H9 (cell line): ENCODE measurements at places on chromosomes 2 and 18. TPM values are rescaled to one million over a fixed set of nuclear protein-coding genes. Genes with fewer than 3 reads are reported as not detected.

DNA sequence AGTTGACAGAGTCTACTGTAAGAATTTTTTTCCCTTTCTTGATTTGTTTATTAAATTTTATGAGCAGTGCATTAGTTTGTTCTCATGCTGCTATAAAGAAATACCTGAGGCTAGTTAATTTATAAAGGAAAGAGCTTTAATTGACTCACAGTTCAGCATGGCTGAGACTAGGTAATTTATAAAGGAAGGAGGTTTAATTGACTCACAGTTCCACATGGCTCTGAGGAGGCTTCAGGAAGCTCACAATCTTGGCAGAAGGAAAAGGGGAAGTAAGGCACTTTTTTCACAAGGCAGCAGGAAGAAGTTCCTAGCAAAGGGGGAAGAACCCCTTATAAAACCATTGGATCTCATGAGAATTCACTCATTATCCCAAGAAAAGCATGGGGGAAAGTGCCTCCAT, 191.4 kb upstream of the VRK2 start:
- DNase-seq = no peak
- H3K36me3 ChIP-seq = no peaks in the 10 kb centered on the region
- no peaks in the 10 kb centered on the region for H3K27me3 ChIP-seq
- no peaks in the 10 kb centered on the region for H3K4me1 ChIP-seq
- H3K4me3 ChIP-seq = no peak overlapping the region

DNA sequence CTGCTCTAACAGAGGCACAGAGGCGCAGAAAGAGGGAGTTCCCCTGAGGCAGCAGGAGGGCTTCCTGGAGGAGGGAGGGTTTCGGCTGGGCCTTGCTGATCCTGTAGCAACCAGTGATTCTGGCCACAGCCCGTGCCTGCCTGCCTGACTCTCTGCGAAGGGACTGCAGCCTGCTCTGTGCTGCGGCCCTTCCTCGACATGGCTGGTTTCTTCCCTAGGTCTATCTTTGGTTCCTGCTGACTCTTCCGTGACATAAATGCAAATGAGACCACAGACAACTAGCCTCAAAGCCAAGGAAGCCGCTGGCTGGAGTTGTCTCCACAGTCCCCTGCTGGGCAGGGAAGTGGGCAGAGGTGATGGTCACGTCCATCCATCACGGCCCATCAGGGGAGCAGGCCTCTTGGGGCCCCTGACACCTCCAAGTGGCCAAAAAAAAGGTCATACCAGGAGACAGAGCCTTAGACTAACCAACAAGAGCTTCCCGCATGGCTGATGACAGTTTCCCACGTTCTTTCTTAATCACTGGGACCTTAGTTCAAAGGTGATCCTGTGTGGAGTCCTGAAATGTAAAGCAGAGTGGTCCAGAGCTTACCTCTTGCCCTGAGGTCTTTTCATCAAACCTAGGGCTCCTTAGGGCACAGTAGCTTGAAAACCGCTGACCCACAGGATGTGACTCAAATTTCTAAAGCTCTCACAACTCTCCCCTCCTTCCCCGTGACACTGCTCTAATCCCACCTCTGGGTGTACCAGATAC, 55.3 kb downstream of the HS1BP3 start:
- no peaks in the 10 kb centered on the region for H3K36me3 ChIP-seq
- no peak overlapping the region for H3K27ac ChIP-seq
- DNase-seq = no peak
- H3K27me3 ChIP-seq = no peaks in the 10 kb centered on the region
- no peak overlapping the region for H3K4me3 ChIP-seq

DNA sequence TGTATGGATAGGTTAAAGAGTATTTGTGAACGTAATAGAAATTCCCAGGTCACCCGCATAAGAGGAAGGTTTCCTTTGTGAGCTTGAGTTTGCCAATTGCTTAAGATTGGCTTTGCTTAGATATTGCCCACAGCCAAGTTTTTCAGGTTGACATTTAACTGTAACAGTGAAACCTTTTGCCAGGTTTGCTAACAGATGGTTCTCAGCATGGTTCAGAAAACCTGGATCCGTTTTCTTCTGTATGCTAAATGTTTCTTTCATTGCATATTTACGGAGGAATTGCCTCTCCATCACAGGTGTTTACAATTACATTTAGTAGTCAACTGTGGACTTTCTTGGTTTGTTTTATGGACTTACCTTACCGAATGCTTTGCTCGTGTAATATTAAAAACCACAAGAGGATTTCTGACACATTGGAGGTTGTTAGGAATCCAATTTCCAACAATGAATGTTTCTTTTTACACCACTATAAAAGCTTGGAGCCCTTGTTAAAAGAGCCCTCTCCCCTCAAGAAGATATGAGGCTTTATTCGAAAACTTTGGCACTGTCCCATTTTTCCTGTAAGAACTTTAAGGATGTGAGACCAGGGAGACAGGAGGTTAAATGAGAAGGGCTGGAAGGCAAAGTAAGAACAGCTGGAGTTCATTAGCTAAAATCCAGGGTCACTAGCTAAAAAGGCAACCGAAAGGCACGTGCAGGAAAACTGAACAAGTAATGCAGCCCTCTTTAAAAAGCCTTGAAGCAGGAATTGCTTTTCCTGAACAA, 7.8 kb downstream of the CDK15 start:
- H3K36me3 ChIP-seq = peaks cover 10% of the 10 kb centered on the region
- no peaks in the 10 kb centered on the region for H3K4me1 ChIP-seq
- no peak overlapping the region for H3K27ac ChIP-seq
- H3K27me3 ChIP-seq = no peaks in the 10 kb centered on the region
- DNase-seq = no peak
- H3K4me3 ChIP-seq = no peak overlapping the region

GRCh38 chr2:170371231-170371998, 193.5 kb downstream of the MYO3B start:
- H3K4me3 ChIP-seq = no peak overlapping the region
- no peak for DNase-seq
- H3K36me3 ChIP-seq = no peaks in the 10 kb centered on the region
- H3K4me1 ChIP-seq = peaks cover 8% of the 10 kb centered on the region; the same call in 1 of the 2 replicates

DNA sequence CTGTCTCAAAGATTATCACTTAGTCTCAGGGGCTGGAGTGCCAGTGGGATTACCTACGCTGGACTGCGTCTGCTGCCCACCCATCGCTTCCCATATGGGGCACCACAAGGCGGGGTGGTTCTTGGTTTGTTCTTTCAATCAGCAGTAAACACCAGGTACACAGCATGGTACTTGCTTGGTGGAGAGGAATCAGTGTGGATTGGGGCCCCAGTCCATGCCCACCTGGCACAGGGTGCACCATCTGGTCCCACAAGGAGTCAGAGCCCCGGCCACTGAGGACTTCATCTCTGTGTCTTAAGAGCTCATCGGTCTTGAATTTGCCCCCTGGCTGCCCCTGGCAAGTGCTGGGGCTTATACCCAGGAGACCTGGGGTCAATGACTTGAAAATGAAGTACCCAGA, 96.2 kb downstream of the GLI2 start:
- H3K4me1 ChIP-seq = peaks cover 5% of the 10 kb centered on the region; the same call in 1 of the 2 replicates
- DNase-seq = no peak
- H3K36me3 ChIP-seq = peaks cover 15% of the 10 kb centered on the region
- no peaks in the 10 kb centered on the region for H3K27me3 ChIP-seq

DNA sequence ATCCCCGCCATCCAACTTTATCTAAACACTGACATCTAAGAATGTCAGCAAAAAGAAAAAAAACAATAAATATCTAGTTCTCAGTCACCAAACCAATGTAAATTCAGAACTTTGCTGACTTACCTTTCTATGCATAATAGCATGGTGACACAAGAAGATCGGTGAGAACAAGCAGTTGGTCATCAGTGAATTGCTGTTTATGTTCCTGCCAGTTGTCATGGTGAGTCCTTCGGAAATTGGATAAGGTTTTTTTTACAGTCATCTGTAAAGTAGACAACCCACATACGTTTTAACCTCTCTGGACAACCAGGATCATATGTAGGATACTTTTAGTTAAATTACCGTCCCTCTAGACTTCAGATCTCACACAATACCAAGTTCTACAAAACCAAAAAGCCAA, 6.2 kb upstream of the GPR75 start:
- no peak overlapping the region for H3K4me3 ChIP-seq
- DNase-seq = no peak
- no peaks in the 10 kb centered on the region for H3K4me1 ChIP-seq

DNA sequence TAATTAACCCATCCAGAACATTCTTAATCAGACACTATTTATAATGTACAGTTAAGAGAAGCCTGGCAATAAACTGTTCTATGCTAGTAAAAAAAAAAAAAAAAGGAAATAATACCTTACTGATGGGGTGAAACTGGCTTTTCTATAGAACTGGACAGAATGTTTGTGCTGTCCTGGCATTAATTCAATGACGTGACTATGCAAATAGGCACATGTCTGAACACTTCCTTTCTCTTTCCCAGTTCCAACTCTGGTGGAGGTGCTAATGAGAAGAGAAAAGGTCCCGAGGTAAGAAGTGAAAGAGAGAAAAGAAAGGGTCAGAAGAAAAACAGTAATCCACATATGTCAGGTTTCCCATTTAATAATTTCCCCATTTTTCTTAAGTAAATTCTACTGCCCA, 508.4 kb downstream of the ZEB2 start:
- no peak overlapping the region for H3K4me3 ChIP-seq
- no peak overlapping the region for H3K27ac ChIP-seq
- no peaks in the 10 kb centered on the region for H3K4me1 ChIP-seq
- no peak for DNase-seq

DNA sequence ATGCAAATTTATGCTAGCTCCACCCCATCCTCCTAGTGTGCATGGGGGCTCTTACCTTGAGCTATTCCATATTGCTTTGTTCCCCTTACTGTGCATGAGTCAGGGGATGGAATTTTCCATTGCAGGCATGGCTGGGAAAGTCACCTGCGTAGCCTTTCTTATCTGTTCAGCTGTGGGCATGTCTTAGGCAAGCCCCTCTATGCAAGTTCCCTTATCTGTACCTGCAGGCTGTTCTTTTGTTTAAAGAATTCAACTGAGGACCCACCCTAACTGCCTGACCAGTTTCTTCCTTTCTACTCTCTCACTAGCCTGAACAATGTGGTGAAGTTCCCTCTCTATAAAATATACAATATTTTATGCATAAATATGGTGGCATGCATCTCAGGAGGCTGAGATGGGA, 54.2 kb upstream of the CDCA7 start:
- DNase-seq = no peak
- H3K36me3 ChIP-seq = peaks cover 78% of the 10 kb centered on the region
- H3K4me3 ChIP-seq = no peak overlapping the region
- peaks cover 7% of the 10 kb centered on the region; the same call in 1 of the 2 replicates for H3K4me1 ChIP-seq
- no peak overlapping the region for H3K27ac ChIP-seq

GRCh38 chr2:80363330-80363729, 58.8 kb upstream of the LRRTM1 start:
- no peak overlapping the region for H3K4me3 ChIP-seq
- no peak overlapping the region for H3K27ac ChIP-seq
- DNase-seq = no peak

DNA sequence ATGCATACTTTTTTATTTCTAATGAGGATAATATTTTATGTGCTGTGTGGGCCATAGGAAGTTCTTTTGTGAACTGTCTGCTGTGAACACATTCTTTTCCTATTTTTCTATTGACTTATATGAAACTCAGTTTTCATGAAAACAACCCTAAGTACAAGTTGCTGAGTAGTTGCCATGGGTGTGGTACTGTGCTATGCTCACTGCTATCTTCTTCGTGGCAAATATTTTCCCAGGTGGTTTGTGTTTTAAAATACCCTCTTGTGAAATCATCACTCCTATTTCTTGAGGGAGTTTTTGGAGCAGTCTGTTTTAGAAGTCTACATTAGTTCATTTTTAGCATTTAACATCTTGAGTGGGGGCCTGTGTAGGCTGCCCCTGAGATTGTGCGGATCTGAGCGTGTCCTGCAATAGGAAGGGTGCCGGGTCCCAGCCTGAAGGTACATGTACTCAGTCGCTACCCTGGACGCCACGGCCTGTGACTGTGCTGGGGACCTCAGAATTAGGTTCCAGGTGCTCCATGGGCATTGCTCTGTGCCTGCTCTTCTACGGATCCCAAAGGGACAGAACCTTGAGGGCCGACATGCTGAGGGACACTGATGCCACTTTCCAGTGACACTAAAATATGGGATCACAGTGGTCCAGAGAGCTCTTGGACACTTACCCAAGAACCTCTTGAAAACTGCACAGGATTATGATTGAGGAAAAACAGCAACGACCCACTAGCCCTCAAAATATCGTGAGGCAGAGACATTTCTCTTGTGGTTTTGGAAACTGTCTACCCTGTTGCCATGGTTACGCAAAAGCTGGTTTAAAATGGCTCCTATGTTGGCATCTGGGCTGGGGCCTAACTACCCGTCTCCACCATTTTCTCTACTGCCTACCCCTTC, 480.4 kb downstream of the TGIF1 start:
- peaks cover 4% of the 10 kb centered on the region; the same call in 1 of the 2 replicates for H3K4me1 ChIP-seq
- no peak overlapping the region for H3K4me3 ChIP-seq
- no peaks in the 10 kb centered on the region for H3K36me3 ChIP-seq
- H3K27ac ChIP-seq = no peak overlapping the region
- H3K27me3 ChIP-seq = no peaks in the 10 kb centered on the region

DNA sequence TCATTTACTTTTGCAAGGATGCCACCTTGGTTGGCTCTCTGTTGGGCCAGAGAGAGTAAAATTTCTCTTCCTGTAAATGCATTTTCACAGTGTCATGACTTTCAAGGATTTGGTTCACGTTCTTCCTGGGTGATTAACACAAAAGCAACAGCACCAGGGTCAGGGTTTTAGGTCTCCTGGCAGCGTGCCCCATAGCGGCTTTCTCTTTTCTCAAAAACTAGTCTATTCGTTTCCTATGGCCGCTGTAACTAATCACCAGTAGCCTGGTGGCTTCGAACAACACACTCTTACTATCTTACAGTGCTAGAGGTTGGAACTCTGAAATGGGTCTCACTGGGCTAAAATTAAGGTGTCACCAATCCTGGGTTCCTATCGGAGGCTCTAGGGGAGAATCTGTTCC, 56.3 kb upstream of the ACMSD start:
- no peak overlapping the region for H3K4me3 ChIP-seq
- H3K27ac ChIP-seq = no peak overlapping the region
- H3K4me1 ChIP-seq = no peaks in the 10 kb centered on the region

DNA sequence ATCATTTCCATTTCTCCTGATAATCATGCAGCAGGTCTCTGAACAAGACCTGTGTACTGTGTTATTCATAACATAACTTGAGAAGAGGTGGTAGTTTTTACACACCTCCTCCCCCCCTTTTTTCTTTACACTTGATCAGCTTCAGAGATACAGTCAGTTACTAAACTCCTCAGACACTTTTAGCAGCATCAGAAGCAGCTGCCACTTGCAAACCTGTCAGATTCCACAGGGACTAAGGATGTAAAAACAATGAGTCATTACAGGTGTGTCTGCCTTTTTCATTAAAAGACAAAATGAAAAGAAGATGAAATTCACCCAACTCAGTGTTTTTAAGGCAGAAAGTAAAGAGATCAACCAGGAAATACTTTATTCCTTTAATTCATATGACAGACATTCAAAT, 254.0 kb downstream of the NRXN1 start:
- H3K27ac ChIP-seq = no peak overlapping the region
- DNase-seq = no peak
- H3K4me3 ChIP-seq = no peak overlapping the region

- H3K27ac ChIP-seq = no peak within 1 kb of the TSS
- H3K27me3 ChIP-seq = no peaks in the 10 kb centered on the region
- peak within 1 kb of the TSS; percentile 15; the same call in 1 of the 2 replicates for H3K4me3 ChIP-seq
- no peaks in the 10 kb centered on the region for H3K36me3 ChIP-seq
- DNase-seq = peak; percentile 46
These were observed at the start of gene KCNIP3 for GRCh38 chr2:95296880-95297487. KCNIP3 (plus strand) TSS chr2:95297347; CDS start chr2:95297439, 92 bp downstream.

CENPA gene
- 19.3 and 21.4 TPM in 2 replicates for total RNA-seq

TBR1 gene
- total RNA-seq = 0.24 TPM in 1 of 2 replicates, not detected in the other

IL36RN gene
- total RNA-seq = not detected in 2 replicates

DIS3L2 gene
- 28.1 and 28.2 TPM in 2 replicates for total RNA-seq

TSPYL6 gene
- not detected in 2 replicates for total RNA-seq

RGPD4 gene
- 0.07 TPM in 2 replicates for total RNA-seq

GBX2 gene
- 0.31 and 0.46 TPM in 2 replicates for total RNA-seq

TUBA3E gene
- total RNA-seq = 0.13 and 0.26 TPM in 2 replicates

FLACC1 gene
- 0.42 TPM in 1 of 2 replicates, not detected in the other for total RNA-seq

GREB1 gene
- 15.3 and 16.5 TPM in 2 replicates for total RNA-seq
